Omental fat pad (tissue), 4 donors: ENCODE measurements at places on chromosomes 12 and 14.

DNA sequence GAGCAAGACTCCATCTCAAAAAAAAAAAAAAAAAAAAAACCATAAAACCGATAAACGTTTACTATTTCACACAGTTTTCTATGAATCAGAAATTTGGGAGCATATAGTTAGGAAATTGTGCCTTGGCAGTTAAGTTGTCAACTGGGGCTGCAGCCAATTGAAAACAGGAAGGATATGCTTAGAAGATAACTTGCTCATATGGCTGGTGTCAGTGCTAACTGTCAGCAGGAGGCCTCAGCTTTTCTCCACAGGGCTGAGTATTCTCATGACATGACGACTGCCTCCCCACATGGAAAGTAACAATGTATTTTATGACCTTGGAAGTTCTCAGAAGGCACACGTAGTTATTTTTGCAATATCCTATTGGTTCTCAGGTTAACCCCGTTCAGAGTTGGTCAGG, 29.6 kb upstream of the OR5AU1 start:
- no peak for DNase-seq

GRCh38 chr14:51977075-51977474, 12.3 kb upstream of the RTRAF start:
- no peak for DNase-seq

DNA sequence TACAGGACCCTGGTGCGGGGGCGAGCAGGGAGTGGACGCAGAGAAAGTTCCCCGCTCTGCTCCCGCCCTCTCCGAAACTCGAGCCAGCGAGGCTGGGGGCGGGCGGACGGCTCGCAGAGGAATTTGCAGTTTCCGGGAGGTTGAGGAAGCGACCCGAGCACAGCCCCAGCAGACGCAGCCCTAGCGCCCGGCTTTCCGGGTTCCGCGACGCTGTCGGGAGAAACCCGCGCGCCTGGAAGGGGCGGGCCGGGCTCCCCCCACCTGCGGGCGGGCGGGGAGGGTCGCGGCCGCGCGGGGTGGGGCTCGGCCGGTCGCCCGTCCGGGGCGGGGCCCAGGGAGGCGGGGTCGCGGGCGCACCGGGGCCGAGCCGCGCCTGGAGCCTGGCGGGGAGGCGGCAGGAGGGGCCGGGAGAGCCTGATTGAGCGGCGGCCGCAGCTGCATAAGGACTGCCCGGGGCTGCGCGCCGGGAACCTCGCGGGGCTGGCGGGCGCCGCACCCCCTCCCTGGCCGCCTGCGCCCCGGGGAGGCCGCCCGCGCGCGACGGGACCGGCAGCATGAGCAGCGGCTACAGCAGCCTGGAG, at the start of gene RASSF3:
Gene RASSF3, plus strand, starts transcription at position 417 of the 581 bp plus-strand sequence. Its CDS starts 138 bp downstream, at position 555.
- DNase-seq, result peak; percentile 34

- DNase-seq, result no peak
Observed at GRCh38 chr12:91586015-91586414, 403.4 kb upstream of the DCN start.

DNA sequence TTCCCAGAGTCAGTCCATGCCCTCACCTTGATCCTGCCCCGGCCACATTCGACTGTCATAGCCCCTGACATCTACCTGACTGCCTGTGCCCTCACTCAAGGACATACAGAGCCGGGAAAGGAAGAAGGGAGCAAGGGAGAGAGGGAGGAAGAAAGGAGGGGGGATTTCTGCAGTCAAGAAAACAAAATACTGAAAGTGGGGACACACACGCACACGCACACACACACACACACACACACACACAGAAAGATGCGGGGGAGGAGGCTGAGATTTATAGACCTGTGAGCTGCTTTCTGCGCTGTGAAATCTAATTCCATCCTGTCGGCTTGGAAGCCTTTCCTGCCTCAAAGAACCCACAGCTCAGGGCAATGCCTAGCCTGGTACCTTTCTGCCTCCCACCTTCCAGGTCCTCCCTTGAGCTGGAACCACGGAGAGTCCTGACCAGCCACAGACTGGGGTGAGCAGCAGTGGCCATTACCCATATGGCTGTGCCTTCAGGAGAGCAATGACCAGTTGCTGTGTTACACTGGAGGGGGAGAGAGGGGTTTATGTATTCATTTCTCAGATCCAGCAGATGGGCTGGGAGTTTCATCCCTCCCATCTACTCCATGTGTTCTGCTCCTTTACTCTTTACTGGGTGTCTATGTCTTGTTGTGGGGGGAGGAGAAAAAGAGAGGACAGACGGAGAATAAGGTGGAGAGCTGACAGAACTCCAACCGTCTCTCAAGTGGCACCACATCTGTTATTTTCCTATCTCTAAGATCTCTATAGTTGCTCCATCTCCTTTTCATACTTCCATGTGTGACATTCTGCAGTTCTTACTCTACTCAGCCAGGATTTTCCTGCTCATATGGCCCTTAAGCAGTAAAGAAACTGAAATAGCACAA, 12.9 kb downstream of the C14orf93 start:
- DNase-seq, result no peak

- no peak for DNase-seq
Observed at GRCh38 chr14:39265033-39265432, 31.3 kb downstream of the MIA2 start.

GRCh38 chr14:60757567-60758002, 23.0 kb downstream of the MNAT1 start:
- no peak for DNase-seq

- no peak for DNase-seq
Observed at GRCh38 chr14:105095236-105095805, 30.1 kb upstream of the GPR132 start.

- no peak for DNase-seq
Observed at GRCh38 chr12:131002216-131002631, 48.5 kb downstream of the ADGRD1 start.

GRCh38 chr12:117069926-117070900, 29.0 kb downstream of the TESC start:
- DNase-seq, result no peak

DNA sequence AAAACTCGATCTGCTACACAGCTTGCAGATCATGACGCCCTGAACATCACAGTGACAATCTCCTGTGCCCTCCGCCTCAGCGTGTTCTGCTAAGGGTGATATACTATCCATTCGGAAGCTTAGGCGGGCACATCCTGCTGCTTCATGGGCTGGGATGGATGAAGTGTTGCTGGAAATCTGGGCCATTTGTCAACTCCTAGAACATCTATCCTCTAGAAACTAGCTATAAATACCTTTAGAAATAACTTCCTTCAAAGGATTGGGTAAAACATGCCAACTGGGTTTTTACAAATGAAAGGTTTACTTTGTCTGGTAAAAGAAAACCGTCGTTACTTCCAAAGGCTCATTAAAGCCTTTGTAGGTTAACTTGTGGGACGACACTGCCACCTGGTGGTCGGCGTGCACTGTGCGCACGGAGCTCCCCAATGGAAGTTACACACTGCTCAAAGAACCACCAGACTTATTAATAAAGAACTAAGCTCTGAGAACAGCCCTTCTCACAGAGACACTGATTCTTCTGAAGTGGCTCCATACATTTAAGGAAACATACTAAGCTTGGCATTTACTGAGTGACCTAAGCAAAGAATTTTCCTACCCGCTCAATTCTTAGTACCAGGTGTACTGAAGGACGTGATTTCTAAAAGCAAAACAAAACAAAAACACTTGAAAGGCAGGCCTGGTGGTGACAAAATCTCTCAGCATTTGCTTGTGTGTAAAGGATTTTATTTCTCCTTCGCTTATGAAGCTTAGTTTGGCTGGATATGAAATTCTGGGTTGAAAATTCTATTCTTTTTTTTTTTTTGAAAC, 21.6 kb upstream of the CACNA2D4 start:
- DNase-seq, result peak; percentile 94

DNA sequence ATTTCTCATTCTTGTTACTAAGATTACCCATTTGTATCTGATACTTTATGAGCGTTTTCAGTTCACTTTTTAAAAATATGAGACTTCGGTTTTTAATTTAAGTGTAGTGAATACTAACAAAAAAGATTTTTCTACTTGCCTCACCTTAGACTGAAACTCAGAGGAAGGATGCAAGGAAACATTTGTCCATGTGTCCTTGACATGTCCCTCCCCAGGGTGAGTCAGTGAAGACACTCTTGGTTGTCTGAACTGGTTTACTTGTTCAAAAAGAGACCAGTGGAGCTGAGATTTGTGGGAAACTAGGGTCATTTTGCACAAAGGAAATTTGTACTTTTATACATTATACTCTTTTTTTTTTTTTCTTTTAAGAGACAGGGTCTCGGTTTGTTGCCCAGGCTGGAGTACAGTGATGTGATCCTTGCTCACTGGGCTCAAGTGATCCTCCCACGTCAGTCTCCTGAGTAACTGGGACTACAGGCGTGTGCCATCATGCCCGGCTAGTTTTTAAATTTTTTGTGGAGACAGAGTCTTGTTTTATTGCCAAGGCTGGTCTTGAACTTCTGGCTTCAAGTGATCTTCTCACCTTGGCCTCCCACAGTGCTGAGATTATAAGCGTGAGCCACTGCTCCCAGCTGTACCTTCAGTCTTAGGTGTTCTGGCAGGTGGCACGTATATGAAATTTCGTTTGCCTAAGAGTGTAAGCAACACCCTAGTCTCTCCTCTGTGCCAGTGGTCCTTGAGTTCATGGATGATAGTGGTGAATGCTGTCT, 56.7 kb downstream of the PPFIBP1 start:
- no peak for DNase-seq

- no peak for DNase-seq
Observed at GRCh38 chr12:22248571-22249115, 85.9 kb downstream of the ST8SIA1 start.

DNA sequence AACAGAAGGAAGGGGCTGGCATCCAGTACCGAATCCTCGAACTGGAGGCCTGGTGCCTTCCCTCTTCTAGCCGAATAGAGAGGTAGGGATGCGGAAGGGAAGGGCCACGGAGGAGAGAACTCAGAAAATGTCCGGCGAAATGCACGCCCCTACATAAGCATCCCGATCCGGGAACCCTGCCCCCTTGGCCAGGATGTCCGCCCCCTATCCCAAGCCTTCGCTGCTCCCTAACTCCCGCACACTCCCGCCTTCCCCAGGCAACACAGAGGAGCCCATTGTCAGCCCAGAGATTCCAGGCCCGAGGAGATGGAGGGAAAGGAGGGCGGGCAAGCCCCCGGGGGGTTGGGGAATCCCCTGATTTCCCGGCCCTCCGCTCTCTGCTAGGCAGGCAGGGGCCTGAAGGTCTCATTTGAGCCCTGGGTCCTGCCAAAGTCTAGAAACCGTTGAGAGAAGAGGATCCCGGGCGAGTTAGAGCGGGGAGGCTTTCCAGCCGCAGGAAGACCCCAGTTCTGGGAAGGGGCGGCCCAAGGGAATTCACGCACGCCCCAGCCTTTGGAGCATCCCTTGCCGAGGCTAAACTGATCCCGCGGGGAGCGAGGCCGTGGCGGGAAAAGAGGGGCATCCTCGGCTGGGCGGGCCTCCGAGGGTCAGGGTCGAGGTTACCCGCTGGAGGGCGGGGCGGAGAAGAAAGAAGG, 569 bp upstream of the ARHGEF40 start:
- DNase-seq, result no peak

DNA sequence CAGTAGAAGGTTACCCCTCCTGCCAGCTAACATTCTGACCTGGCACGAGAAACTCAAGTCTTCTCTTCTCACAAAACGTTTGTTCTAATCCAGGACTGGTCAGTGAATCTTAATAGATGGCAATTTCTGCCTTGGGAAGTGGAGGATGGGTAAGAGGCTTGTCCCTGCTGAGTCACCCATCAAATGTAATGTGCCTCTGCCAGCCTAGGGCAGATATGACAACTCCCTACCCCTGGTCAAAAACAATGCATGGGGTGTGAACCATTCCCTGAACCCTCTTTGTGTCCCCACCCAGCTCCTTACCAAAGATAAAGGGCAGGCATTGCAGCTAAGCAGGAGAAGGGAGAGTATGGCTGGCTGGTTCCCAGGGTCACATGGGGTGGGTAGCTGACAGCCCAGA, 1052.9 kb downstream of the GALC start:
- DNase-seq, result no peak

DNA sequence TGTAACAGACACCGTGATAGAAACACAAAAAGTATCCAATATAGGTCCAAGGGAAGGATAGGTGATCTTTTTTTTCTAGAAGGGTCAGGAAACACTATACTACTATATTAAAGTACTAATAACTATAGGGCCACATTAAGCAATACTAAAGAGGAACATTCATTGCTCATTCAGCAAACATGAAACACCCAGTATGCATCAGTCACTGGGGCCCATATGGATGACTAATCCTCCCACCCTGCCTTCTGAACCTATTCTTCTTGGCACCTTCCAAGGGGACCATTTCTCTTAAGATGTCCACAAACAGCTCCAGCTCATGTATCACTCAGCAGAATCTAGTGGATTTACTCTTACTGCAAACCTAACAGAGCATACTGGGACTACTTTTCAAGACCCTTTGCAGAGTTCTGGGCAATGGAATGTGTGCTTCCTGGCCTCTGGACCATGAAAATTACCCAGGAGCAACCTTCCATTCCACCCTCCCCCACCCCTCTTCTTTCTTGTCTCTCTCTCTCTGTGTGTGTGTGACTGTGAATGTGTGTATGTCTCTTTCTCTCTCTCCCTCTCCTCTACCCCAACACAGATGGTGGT, 187.9 kb downstream of the EPS8 start:
- no peak for DNase-seq

DNA sequence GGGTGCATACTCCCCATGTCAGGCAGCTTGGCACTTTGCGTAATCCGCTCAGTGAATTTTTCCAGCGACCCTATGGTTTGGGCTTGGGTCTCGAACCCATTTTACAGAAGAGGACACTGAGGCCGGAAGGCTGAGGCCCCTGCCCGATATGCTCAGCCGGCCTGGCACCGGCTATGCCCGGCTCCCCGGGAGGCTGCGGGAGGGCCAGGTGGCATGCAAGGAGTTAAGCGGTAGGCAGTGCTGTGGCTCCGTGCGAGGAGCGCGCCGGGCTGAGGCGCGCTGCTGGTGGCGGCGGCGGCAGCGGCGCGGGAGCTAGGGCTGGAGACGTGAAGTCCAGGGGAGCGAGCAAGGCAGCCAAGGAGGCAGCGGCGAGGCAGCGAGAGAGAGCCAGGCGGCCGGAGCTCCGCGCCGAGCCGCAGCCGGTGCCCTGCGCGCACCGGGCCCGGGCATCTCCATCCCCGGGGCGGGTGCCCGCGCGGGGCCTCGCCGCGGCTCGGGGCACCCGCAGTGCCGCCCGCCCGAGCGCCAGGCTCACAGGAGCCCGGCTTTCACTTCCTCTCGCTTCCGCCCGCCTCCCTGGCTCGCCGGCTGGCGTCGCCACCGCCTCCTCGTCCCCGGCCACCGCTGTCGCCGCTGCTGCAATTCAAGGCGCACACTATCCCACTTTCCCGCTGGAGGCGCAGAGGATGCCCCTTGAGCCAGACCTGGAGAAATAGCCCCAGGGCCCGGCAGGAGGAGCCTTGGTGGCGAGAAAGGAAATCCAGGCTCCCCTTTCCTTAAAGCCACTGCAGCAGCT, at the start of gene WSCD2:
Gene WSCD2, plus strand, starts transcription at position 272 of the 796 bp plus-strand sequence. CDS start 66,545 bp downstream, outside the sequence.
- no peak for DNase-seq

DNA sequence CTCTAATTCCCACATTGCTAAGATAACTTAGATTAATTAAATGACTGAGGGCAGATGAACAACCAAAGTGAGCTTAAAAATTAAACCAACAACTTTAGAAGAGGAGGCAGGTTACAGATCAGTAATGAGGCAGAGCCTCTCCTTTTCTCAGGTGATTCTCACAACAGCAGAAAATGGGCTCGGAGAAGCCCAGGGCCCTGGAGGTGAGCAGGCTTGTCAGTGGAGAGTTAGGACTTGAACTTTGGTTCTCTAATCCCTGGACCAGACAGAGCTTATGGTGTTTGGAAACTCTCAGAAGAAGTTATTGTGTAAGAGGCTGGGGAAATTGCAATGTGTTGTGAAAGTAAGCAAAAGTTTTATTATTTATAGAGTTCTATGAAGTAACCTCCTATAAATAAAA, 2.8 kb downstream of the TRHDE start:
- DNase-seq, result no peak
